ENCODE measurements at places on chromosomes 1 and 21.

DNA sequence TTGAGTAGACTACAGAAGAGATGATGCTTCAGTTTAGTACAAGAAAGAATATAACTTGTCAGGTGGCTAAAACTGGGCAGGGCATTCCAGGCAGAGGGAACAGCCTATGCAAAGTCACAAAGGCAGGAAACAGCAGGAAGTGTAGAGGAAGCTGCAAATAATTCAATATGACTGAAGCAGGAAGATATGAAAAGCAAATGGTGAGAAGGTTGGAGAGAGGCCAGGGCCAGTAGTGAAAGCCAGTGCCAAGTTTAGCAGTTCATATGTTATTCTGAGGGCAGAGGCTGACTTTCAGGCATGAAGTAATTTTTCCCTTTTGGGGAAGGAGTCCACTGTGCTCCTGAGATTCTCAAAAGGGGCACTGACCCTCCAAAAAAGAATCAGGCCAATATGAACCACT is 8.0 kb upstream of the YBX1 start:
- no peak for DNase-seq

- DNase-seq, result no peak
Observed at GRCh38 chr1:59543211-59543668, 246.3 kb downstream of the FGGY start.

DNA sequence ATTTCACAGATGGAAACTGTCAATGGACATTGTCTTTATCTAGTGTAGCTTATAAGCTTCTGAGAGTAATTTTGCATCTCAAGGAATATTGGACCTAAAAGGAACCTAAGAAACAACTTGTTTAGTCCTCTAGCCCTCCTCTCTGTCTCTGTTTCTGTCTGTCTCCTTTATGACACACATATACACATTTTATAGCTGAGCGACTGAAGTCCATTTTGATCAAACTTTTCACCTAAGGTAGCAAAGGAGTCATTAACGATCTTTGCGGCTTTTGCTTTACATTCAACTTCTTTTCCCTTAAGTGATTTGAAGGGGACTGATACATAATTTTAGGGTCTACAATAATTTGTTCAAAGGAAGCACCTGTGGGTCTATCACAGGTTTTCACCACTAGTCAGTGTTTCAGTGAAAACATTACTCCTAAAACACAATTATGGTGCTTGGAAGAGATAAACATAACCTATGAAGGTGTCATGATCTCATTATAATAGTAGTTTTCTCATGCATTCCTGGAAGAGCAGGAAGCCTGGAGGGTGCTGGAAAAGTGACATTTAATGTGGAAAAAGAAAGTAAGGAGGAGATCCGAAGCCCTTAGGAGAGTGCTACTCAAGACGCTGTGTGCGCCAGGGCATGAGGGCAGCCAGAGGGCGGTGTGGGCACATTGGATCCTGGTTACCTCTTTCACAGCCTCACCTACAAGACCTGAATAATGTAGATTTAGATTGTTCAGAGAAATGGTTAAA is 248.6 kb downstream of the DNM3 start:
- peak; percentile 10 for DNase-seq

DNA sequence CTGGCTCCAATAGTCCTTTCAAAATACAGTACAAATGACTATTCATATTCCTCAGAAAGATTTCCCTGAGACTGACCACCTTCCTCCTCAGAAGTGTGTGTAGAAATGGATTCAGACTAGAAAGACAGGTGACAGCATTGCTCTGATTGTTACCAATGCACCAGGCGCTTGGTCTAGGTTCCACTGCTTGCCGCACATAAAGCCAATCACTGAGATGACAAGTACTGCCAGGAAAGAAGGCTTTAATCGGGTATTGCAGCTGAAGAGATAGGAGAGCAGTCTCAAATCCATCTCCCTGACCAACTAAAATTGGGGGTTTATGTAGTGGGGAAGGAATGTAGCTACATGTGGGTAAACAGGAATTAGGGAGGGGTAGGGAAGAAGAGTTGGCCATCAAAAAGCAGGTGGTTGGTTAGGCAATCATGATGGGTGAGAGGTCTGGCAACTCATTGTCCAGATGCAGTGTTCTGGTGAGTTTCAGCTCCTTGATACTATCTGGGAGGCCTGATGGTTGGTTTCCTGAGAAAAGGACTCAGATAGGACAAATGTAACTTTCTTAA is 98.0 kb downstream of the KCNH1 start:
- no peak for DNase-seq

DNA sequence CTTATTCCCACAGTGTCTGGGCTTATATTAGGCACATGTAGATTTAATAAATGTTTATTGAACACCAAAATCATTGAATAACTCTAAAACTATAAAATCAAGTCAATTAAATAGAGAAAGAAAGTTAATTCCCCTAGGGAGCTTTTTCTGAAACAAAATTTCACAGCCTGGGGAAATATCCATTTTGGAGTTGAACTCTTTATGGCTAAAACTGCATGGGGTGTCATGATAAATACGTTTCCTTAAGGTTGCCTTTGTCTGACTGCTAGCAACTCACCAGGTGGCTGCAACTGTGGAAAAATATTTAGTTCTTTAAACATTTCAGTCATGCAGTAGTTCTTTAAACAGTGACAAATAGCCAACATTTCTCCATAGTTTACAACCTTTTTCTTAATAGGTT is 496.1 kb downstream of the LRRIQ3 start:
- DNase-seq, result no peak

- DNase-seq, result no peak
Observed at GRCh38 chr1:97254731-97255463, 533.3 kb downstream of the PTBP2 start.

DNA sequence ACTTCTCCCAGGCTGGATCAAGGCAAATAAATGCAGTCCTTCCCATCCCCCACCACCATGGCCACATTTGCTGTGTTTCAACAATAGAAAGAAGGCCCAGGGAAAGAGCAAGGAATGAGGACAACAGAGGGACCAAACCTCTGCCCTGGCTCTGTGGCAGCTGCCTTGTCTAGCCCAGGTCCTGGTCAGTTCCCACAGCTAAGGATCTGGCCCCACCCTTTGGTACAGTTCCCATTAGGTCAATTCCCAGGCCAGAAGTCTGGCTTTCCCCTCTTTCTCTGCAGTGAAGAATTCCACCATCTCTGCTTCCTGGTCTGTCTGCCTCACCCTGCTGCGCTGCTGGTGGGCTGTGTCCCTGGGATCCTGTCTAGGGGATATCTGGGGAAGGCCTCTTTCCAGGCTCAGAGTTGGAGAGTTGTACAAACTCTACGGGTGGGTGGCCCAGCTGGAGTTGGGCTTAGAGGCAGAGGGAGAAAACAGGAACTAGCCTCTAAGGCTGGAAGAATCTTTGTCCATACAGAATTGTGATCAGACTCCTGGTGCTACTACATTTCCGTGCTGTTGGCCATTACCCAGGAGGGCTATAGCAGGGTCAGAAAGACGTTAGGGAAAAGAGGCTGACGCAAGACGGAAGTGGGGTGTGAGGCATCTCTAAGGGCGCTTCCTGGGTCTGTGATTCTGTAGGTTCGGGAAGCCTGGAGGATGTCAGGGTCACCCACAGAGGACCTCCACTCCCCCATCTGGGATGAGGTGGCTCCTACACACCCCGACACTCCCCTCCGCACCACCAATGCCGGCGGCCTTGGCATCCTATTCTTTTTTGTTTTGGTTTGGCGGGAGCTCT is 953 bp upstream of the NDUFS2 start:
- DNase-seq, result peak; percentile 63

DNA sequence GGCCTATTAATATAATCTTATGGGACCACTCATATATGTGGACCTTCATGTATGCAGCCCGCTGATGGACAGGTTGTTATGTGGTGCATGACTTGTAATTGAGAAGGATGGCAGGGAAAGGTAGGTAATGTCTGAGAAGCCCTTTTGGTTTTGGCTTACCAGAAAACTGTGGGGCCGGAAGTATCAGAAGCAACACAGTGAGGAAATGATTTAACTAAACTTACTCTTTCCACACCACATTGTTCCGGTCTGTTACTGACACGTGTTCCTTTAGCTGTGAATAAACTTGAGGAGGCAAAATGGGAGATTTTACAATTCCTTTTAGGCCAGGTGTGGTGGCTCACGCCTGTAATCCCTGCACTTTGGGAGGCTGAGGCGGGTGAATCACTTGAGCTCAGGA is 32.4 kb downstream of the KIF1B start:
- DNase-seq, result no peak

DNA sequence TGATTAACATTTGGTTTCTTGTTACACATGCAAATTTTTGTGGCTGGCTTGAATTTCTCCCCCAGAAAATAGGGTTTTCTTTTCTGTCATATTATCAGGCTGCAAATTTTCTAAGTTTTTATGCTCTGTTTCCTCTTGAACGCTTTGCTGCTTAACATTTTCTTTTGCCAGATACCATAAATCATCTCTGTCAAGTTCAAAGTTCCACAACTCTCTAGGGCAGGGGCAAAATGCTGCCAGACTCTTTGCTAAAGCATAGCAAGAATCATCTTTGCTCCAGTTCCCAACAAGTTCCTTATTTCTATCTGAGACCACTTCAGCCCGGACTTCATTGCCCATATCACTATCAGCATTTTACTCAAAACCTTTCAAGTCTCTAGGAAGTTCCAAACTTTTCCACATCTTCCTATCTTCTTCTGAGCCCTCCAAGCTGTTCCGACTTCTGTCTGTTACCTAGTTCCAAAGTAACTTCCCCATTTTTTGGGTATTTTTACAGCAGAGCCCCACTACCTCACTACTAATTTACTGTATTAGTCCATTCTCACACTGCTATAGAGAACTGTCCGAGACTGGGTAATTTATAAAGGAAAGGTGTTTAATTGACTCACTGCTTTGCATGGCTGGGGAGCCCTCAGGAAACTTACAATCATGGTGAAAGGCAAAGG is 486.9 kb upstream of the NCAM2 start:
- no peak for DNase-seq
